Stimulated activated CD4-positive, alpha-beta T cell treated with anti-CD3 and anti-CD28 coated beads, Interleukin-4, amount 100 ng/mL, for 1 hour (primary cell): ENCODE measurements at places on chromosomes 3 and 15.
A peak's percentile ranks its signal among the peaks of the same experiment; 100 is the strongest.

GRCh38 chr3:197495059-197495455, 60.7 kb downstream of the BDH1 start:
- no peak for DNase-seq

GRCh38 chr3:133428552-133428951, 28.7 kb downstream of the BFSP2 start:
- DNase-seq: no peak

- no peak for DNase-seq
Observed at GRCh38 chr3:180267202-180267843, 230.6 kb upstream of the PEX5L start.

DNA sequence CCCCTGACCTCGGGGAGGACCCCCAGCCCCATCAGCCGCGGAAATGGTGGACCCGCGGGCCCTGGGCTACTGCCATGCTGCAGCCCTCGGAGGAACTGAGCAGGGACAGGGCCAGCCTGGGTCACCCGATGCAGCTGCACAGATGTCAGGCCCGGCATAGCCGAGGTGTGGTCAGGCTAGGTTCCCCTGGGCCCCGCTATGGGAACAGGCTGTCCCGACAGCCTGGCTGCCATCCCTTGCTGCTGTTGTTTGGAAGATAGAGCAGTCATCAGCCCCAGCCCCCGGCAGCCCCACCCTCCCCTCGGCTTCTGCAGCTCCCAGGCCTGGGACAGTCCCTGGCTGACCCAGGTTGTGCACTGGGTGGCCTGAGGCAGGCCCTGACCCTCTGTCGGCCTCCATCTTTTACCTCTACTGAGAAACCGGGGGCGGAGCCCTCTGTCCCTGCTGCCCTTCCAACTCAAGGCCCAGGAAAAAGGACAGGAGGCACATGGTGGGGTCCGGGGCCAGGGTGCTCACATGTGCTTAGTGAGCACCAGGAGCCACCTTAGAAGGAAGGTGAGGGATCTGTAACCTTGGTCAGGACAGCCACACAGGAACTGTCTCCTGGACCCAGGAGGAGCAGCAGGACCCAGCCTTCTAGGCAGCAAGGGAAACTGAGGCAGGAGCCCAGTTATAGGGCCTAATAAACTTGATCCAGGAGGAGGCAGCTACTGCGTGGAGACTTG, 31.5 kb upstream of the FBLN2 start:
- DNase-seq: no peak

DNA sequence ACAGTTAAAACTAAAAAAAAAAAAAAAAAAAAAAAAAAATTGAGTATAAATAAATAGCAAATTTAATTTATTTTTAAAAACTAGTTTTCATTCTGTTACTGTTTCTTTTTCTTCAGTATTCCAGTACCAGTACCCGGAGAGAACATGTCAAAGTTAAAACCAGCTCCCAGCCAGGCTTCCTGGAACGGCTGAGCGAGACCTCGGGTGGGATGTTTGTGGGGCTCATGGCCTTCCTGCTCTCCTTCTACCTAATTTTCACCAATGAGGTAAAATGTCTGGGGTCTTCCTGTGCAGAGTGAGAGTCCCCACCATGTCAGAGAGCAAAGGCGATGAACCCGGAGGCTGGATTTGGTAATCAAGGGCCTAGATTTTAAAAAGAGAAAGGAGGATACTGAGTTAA, 4.4 kb downstream of the TMEM43 start:
- DNase-seq: no peak

DNA sequence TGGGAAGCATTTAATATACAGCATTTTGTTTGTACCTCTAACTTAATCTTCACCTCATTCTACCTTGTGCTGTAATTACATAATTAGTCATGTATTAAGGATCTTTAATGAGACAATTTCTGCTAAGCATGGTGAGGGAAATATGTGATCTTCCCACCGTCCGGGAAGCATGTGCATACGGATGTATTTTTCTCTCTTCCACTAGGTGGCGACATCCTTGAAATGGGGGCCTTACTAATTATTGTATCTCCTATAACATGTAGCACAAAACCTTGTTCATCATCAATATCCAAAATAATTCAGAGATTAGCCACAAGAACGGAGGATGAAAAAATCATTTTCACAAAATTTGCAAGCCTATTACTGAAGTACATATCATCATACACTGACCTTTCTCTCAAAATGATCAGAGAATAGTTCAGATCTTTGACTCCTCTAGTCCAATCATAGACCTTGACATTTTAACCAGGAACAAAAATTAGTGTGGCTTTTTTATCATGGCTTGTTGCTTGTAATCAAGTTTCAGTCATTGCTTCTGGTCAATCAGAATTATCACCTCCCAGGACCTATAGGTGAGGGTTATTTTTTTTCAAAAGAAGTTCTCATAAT, 148.9 kb upstream of the GBE1 start:
- no peak for DNase-seq

GRCh38 chr3:74315291-74315690, 299.2 kb downstream of the CNTN3 start:
- DNase-seq: no peak

DNA sequence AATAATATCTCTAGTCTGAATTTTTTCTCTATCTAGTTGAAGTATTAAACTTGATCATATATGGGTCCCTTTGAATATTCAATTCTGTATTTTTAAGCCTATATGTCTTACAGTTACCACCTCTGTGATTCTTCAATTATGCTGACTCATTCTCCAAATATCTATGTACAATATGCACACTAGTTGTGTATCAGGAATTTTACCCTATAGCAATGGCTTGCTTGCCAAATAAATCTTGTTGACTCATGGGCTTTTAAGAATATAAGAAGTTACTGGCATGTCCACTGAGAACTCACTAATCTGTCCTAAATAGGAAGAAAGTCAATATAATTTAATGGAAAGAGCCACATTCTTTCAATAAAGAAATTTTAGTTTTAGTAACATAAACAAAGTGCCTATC, 656.3 kb downstream of the RBMS3 start:
- DNase-seq: no peak

- DNase-seq: no peak
Observed at GRCh38 chr3:116057400-116058006, 387.8 kb downstream of the LSAMP start.

- DNase-seq: no peak
Observed at GRCh38 chr3:61409638-61410037, 151.7 kb upstream of the PTPRG start.

DNA sequence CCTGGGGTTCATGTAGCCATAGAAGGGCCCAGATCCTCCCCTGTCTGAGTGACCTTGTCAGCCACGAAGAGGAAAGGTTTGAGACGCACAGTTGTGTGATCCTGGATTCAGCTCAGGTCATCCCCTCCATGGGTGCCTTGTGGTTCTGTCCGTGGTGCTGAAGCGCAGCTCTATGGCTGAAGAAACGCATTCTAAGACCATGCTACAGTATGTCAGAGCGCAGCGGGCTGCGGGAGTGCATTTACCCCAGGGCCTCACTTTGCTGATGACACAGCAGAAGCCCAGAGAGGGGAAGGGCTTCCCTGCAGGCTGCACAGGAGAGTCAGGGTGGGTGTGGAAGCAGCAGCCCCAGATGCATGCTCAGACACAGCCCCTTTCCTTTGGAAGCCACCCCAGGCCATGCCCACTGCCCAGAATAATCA, 68.8 kb upstream of the IQSEC1 start:
- peak; percentile 21 for DNase-seq

DNA sequence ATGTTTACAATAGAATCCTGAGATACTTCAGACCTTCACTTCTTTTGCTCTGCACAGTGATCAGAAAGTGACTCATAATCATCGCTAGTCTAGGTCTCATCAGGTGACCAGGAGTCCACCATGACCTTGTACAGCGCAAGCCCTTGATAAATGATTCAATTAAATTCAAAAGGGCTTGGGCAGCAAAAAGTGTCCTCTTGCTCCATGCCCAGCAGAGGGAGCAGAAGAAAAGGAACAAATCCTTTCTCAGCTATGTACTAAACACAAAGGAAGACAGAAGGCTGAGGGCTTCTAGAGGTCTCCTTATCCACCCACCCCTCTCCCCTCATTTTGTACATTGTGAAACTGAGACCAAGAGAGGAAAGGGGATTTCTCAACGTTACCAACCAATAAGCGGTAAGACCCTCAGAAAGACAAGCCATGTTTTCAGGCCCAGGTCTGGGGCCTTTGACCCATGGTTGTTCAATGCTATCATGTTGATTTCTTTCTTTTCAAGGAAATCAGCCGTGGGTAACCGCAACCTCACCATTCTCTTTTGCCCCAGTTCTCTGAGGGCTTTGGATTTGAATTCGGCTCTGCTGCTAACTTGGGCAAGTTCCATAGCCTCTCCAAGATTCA, 74.8 kb downstream of the AQP9 start:
- no peak for DNase-seq

GRCh38 chr15:60510006-60510405, 31.1 kb upstream of the ICE2 start:
- DNase-seq: no peak

- no peak for DNase-seq
Observed at GRCh38 chr3:122947738-122948137, 79.8 kb downstream of the SEMA5B start.

GRCh38 chr3:79178471-79179180, 589.2 kb downstream of the ROBO1 start:
- DNase-seq: no peak

DNA sequence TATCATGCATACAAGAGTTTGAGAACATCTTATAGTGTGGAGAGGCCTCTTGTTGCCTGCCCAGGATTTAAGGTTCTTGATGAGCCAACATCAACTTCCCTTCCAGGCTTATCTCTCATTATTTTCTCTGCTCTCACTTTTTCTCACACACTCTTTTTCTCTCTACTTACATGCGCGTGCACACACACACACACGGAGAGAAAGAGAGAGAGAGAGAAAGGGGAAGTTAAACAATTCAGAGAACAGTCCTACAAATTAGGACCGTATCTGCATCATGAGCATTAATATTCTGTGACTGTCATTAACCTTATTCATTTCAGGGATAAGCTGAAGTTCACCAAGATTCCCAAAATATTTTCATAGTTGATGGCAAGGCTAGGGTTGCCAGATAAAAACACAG, 269.0 kb downstream of the ZNF621 start:
- no peak for DNase-seq

GRCh38 chr3:67781218-67781617, 126.8 kb upstream of the SUCLG2 start:
- DNase-seq: no peak

DNA sequence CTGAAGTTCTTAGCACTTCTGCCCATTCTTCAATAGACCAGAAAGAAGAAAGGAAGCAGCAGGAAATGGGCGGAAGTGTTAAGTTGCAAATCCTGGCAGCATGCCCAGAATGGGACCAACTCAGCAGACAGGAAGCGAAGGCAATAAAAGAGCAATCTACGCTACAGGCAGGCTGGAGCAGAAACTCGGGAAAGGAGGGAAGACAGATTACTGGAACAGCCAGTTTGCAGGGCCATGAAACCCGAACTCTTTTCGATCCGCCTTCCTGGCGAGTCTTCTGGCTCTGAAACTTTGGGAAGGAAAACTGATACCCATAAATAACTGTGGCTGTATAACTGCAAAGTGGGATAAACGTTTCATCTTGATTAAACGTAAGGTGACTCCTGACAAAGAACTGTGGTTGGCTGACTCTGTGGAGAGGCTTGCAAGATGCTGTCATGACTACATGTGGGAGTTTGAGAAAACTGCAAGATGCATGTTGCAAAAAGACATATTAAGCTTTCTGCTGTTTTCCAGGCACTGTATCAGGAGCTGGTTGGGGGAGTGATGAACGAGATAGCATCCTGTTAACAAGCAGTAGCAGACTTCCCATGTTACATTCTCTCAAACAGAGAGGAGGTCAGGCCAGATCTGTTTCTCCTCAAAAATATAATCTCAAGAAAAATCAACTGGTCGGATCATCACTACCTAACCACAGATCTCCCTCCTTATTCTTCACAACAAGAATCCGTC, 67.8 kb downstream of the FMN1 start:
- peak; percentile 55 for DNase-seq

DNA sequence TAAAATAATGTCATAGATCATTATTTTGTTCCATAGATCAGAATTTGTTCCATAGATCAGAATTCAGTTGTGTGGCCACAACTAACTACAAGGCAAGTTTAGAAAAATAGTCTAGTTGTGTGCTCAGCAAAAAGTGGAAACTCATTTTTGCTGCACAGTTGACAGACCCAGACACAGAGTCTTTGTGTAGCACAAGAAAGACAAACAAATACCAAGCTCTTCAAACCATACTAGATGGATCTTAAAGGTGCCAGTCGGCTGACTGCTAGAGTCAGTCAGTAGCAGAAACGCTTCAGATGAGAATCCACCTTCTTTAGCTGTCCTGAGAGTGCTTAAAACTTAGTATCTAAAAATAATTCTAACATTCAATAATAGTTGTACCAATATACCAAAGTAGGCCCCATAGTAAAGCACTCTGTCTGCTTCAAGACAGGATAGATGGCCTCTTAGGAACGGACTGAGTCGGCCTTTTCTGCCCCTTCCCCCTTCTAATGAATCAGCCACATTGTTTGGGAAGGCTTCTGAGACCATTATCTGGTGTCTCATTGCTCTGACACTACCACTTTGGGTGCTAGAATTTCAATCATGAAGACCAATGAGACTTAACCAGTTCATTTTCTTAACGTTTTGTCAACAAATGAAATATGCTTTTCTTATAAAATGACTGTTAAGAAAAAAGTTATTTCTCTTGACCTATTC, 27.7 kb upstream of the SLC4A7 start:
- no peak for DNase-seq

GRCh38 chr3:174331095-174331800, 527.9 kb upstream of the NAALADL2 start:
- DNase-seq: no peak

- no peak for DNase-seq
Observed at GRCh38 chr3:127224118-127224517, 31.2 kb downstream of the PRR23E start.

DNA sequence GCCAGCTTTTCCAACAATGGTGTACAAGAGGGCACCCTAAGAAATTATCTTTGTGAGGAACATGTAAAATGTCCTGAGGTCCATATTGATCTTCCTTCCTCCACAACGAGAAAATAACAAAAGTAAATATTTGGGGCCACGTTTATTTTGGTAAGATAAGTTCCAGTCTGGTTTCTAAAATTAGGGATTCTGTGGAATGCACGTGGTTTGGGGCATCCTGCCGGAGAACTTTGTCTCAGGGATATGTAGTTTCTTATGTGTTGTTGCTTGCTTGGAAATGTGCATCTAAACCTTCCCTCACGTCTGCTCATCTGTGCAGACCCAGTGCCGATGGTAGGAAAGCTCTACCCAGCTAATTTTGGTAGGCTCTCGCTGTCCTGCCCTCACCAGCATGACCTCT, 62.8 kb downstream of the CTDSPL start:
- no peak for DNase-seq
